Bronchial smooth muscle cell (primary cell): ENCODE measurements at places on chromosomes 7 and 10. TPM values are rescaled to one million over a fixed set of nuclear protein-coding genes. Genes with fewer than 3 reads are reported as not detected.

Gene SPDYE8
- total RNA-seq = not detected in 2 replicates

Gene NACAD
- total RNA-seq = 1.7 and 2.8 TPM in 2 replicates

Gene LRWD1
- total RNA-seq = 13.5 and 14.7 TPM in 2 replicates

Gene ATE1
- 16.1 and 26.9 TPM in 2 replicates for total RNA-seq
